ENCODE measurements at places on chromosomes 3 and 15. TPM values are rescaled to one million over a fixed set of nuclear protein-coding genes. Genes with fewer than 3 reads are reported as not detected.

ACSBG1 gene
- 5.5 TPM for total RNA-seq

AGBL1 gene
- 0.05 TPM for total RNA-seq

OR5K2 gene
- total RNA-seq: not detected

PEX5L gene
- total RNA-seq: 0.96 TPM

DNA sequence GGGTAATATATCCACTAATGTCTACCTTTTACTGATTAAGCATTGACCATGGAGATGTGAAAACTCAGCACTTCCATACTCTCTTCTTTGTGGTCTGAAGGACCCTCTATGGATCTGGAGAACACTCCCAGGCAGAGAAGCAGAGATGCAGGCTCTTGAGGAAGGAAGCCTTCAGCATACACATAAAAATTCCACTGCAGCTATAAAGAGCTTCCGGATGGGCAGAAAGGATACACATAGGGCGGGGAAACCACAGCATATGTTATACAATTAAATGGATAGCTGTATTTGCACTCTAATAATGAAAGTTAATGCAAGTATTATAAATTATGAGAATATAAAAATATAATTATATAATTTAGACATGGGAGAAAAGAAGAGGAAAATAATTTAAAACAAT, 1258.2 kb upstream of the ALCAM start:
- H3K4me3 ChIP-seq: no peak overlapping the region
- no peaks in the 10 kb centered on the region for H3K27me3 ChIP-seq
- no peak for DNase-seq
- H3K36me3 ChIP-seq: no peaks in the 10 kb centered on the region
- no peak overlapping the region for H3K27ac ChIP-seq

- H3K4me1 ChIP-seq: peaks cover 15% of the 10 kb centered on the region
- DNase-seq: no peak
- no peak overlapping the region for H3K27ac ChIP-seq
- H3K36me3 ChIP-seq: no peaks in the 10 kb centered on the region
- H3K4me3 ChIP-seq: no peak overlapping the region
Measured at GRCh38 chr3:111852540-111852939, 6.5 kb upstream of the PHLDB2 start.

- no peaks in the 10 kb centered on the region for H3K36me3 ChIP-seq
- no peaks in the 10 kb centered on the region for H3K27me3 ChIP-seq
- H3K4me1 ChIP-seq: peaks cover 39% of the 10 kb centered on the region
- H3K4me3 ChIP-seq: peak overlapping the region; percentile 95
- H3K27ac ChIP-seq: peak overlapping the region; percentile 90
- DNase-seq: no peak
Measured at GRCh38 chr15:91021516-91022074, 799 bp downstream of the VPS33B start.

DNA sequence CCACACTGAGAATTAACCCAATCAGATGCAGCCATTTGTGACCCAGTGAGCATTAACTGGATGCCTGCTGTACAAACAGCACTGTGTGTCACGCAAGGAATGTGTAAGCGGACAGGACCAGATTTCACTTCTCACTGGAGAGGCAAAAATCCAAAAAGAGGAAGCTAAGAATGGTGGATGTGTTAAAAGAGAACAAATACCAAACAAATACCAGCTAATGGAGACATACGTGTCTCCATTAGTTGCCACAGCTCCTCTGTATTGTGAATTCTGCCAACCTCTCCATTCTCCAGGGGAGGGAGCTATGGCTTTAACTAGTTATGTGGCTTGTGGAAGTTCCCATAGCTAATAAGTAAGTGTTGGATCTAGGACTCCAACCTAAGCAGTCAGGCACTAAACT, 2.6 kb downstream of the LTF start:
- peaks cover 5% of the 10 kb centered on the region for H3K27me3 ChIP-seq
- H3K4me3 ChIP-seq: no peak overlapping the region
- H3K36me3 ChIP-seq: no peaks in the 10 kb centered on the region
- no peaks in the 10 kb centered on the region for H3K4me1 ChIP-seq

Data from neural crest cell (in vitro differentiated cells).